ENCODE measurements at places on chromosomes 6 and 20.

DNA sequence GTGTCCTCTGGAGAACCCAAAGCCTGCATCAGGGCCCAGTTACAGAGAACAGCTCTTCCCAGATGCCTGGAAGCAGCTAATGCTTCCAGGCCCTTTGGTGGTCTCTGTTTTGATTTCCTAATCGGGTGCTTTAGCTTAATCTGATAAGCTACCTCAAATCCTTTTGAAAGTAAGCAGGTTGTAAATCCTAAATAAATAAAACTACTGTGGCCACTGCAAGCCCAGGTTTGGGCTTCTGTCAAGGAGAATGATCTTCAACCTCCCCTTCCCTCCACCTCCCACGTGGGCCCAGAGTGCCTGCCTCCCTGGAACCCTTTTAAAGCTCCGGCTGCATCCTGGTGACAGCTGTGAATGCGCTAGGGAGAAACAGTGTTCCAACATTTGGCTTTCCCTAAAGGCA lies 25.2 kb upstream of the FYN start:
- DNase-seq: no peak

GRCh38 chr6:8845690-8846089 lies 410.3 kb upstream of the SLC35B3 start:
- DNase-seq: no peak

- DNase-seq: no peak
Observed at GRCh38 chr6:8387942-8388437, 47.4 kb downstream of the SLC35B3 start.

GRCh38 chr20:23228912-23229311 lies 121.7 kb upstream of the NXT1 start:
- no peak for DNase-seq

DNA sequence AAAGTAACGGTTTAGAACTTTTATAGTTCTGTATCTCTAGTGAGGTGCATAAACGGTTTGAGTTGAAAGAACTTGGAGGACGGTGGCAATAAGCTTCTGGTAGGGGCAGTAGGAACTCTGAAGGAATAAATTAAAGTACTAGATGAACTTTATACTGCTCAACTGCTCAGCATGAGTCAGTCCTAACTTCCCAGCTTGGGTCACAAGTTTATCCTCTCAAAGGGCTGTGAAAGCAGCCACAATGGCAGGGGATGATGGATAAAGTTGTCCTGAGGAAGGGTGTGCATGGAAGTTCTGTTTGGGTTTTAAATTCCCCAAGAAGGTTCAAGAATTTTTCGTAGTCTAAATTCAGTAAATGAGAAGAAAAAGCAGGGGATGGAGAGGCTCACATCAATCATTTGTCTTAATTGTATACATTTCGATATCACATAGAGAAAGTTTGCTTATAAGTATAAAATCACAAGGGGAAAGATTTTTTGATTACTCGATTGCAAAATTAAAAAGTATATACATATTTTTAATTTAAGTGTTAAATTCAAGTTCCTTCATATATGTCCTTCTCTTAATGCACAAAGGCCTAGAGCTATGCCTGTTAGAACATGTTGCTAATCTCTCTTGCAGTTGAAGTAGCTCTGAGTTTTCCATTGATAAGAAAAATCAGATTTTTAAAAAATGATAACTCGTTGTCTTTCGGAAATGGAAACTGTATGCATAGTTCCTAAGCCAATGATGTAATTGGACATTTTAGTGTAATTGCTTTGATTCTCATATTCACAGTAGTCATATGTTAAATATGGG lies 55.3 kb upstream of the JAG1 start:
- DNase-seq: no peak

Data from ACHN (cell line).